ENCODE measurements at places on chromosomes 12 and 14.

DNA sequence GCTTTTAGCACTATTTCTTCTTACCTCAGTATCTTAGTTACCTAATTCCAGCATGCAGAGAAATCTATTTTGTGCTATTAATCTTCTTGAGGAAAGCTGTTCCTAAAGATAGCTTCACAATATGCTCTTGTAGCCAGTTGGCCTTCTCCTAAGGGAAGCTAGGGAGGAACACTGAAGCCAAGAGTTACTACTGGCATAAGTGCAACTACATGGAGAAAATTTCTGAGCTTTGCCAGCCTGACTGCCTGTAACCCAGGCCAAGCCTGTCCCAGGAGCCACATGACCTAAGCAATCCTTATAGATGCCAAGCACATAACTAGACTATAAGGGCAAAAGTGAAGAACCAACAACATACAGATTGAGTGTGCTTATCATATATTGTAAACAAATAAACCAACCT, 890.2 kb downstream of the FLRT2 start:
- no peak for DNase-seq

DNA sequence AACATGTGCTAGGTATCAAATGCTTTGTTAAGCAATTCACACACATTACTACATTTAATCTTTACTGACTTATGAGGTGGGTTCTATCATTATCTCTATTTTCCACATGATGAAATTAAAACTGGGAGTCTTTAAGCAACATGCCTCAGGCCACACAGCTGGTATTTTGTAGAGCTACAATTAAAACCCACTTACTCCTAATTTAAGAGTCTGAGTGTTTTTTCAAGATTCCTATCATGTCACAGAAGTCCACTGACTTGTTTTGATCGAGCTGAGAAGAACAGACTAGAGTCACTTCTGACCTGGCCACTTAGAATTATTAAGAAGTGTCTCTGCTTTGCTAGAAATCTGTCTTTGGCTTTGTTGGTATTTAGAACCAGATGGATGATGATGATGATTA, 670.7 kb downstream of the NRXN3 start:
- no peak for DNase-seq

DNA sequence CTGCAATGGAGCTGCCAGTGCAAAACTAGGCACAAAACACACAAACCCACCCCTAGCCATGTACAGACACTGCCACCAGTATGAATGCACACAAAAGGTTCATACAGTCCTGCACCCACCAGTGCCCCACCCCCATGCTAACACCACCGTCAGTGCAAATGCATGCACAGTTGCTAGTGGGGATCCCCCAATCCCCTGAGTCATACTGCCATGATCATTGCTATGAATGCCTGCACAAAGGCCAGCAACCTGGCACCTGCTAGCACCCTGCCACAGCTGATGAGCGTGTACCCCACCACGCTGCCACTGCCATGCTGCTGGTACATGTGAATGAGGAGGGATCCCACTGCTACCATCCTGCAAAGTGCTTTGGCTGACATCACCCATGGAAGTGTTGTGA, 23.9 kb downstream of the PZP start:
- no peak for DNase-seq

DNA sequence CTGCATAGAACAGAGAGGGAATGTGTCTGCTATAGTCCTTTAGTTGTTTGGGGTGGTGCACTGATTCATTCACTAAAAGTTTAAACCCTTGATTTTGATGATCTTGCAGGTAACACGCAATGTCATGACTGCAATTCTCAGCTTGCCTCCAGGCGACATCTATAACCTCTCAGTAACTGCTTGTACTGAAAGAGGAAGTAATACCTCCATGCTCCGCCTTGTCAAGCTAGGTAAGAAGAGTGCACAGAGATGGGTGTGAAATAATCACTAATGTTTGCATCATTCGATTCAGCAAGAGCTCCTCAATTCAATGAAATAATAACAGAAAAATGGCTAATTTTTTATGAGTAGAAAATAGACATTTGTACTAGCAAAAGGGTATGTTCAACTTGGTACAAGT, 203.7 kb downstream of the PTPRO start:
- no peak for DNase-seq

GRCh38 chr14:106501898-106502297, 975.5 kb downstream of the TMEM121 start:
- no peak for DNase-seq

DNA sequence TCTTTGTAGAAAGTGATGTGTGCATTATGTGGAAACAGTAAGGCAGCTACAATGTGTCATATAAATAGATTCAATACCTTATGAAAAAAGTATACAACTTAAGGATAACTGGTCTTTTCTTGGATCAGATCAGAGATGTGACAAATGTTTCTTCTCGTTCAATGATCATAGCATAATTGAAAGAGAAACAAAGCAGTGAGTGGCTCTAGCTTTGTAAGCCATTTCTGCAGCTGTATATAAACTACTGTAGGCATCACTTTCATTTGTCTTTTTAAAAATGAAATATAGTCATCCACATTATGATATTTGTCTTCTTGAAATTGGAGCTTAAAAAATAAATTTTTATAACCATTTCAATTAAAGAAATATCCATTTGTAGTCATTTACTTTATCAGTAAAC, 63.8 kb upstream of the LMO3 start:
- no peak for DNase-seq

GRCh38 chr14:65297744-65298143, 114.8 kb upstream of the FUT8 start:
- DNase-seq = no peak

DNA sequence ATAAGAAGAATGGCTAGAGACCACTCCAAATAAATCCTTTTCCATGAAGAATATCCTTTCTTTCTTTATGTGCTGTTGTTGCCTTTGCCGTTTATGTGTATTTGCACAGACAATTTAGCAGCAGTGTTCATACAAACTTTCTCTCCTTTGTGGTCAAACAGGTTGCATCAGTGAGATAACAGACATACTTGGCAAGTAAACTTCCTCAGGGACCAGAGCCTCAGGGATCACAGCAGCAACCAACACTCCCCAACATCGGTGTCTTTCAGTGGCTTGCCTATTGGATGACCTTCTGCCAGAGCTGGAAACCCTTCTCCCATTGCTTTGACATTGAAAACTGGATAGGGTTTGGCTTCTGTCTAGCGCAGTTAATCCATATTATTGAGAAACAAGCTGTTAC, 252.2 kb downstream of the BTG1 start:
- DNase-seq = no peak

- no peak for DNase-seq
These were observed 275.4 kb downstream of the TTC6 start for GRCh38 chr14:37870632-37871346.

Data from activated T-helper 9 cell treated with anti-CD3 and anti-CD28 coated beads, Interleukin-2, amount 50 U/mL, for 16 hours (primary cell).